ENCODE measurements at places on chromosomes 11 and 22.
A peak's percentile ranks its signal among the peaks of the same experiment; 100 is the strongest.

GRCh38 chr22:18990355-18991137 is 54.5 kb upstream of the PRODH start:
- no peak for DNase-seq

DNA sequence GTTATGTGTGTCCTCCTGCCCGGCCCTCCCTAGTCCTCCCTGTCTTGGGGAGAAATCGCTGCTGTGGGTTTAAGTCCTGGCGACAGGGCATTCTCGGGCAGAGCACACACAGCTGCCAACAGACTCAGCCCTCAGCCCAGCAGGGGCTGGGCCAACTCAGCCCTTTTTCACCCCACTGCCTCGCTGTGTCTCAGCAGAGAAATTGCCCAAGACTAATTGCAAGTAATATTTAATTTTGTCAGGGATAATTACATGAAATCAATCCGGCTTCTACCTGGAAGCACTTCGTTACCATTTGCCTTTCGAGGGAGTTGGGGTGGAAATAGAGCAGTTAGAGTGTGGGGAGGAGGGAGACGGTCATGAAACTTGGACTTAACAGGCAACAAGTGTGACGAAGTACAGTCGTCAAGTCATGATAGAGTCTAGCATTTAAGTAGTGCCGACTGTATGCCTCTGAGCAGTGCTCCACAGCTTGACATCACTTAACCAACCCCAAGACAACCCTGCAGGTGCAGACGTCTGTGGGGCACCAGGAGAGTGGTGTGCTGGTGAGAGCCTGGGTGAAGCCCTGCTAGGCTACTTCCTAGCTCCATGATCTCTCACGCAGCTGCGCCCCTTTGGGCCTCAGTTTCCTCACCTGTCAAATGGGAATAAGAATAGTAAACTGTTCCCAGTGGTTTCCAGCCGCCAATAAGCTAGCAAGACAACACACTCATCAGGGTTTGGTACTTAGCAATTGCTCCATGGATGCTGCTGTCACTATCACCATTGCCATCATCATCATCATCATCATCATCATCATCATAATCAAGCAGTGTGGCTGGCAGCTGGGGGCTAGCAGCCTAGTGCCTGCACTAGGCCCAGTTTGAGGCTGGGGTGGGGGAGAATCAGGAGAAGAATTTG is 29.2 kb downstream of the MN1 start:
- no peak for DNase-seq

- DNase-seq: no peak
Observed at GRCh38 chr11:74672956-74673692, 58.1 kb downstream of the CHRDL2 start.

- DNase-seq: no peak
Observed at GRCh38 chr11:104979839-104980238, 11.5 kb upstream of the CASP4 start.

DNA sequence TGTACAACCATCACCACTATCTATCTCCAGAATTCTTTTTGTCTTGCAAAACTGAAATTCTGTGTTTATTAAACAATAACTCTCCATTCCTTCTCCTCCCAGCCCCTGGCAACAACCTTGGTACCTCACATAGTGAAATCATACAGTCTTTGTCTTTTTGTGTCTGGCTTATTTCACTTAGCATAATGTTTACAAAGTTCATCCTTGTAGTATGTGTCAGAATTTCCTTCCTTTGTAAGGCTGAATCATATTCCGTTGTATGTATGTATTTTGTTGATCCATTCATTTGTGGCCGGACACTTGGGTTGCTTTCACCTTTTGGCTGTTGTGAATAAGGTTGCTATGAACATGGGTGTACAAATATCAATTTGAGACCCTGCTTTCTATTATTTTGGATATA is 243.7 kb upstream of the TBCEL start:
- no peak for DNase-seq

- peak; percentile 51 for DNase-seq
Observed at GRCh38 chr22:20494978-20495860, at the start of gene KLHL22. Gene KLHL22, minus strand, starts transcription at chr22:20495795. Its CDS starts 6,584 bp downstream, at chr22:20489211.

- no peak for DNase-seq
Observed at GRCh38 chr22:26564181-26564580, 25.8 kb downstream of the TPST2 start.

DNA sequence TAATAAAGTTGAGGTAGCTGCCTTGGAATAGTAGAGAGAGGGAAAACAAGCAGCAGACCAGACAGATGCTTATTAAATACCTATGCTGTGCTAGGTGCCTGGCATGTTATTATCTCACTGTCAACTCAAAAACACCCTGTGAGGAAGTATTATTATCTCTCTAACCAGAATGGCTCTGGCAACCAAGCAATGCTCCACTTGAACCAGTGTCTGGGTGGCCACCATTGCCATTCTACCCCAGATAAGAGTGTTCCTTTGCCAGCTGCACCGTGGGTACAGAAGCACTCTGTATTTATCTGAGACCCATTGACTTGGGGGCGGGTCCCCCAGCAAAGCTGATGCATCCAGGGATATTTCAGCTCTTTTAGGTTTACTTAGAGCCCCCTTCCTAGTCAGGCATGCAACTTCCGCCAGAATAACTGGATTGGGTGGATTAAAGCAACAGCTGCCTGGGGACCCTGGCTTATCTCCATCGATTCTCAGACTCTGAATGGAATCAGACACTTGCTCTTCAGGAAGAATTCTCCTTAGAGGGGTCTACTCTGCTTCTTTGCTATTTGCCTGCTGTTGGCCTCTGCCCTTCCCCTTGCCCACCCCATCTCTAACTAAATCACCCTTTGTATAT is 49.1 kb downstream of the RCN1 start:
- DNase-seq: no peak

DNA sequence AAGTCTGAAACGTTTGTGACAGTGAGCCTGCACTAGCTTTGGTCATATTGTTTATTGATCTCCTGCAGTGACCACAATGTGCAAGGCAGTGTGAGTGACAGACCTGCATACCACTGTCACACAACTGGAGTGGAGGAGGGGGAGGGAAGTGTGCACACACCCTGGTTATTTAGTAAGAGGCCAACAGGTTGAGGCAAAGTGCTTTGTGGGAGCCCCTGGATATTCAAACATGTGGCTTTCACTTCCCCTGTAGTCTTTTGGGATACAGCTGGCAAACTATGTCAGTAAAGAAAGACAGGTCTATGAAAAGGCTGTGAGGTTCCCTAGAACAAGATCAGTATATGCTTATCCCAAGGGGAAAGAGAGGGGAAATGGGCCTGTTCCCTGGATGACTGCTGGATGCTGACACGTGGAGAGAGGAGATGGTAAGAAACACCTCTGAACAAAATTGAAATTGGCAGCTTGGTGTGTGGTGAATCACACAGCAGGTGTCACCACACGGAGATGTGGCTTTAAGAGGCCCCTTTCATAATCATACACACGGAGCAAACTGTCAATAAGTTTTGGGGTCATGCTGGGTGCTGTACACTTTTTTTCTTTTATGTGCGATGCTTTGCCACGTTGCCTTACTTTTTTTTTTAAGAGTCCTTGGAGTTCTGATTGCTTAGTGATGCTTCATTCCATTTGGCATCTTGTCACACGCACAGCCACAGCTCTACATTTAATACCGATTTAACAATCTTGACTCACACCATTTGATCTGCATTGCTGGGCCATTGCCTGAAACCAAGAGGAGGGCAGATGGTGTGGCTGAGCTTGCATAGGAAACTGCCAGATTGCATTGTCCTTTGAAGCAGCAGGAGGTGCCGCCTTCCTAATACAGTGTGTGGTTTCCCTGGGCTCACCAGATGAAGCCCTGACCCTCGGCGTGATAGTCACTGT is 11.3 kb downstream of the OSBP2 start:
- no peak for DNase-seq

GRCh38 chr11:47399860-47400767 is 8.3 kb upstream of the SLC39A13 start:
- DNase-seq: peak; percentile 75

DNA sequence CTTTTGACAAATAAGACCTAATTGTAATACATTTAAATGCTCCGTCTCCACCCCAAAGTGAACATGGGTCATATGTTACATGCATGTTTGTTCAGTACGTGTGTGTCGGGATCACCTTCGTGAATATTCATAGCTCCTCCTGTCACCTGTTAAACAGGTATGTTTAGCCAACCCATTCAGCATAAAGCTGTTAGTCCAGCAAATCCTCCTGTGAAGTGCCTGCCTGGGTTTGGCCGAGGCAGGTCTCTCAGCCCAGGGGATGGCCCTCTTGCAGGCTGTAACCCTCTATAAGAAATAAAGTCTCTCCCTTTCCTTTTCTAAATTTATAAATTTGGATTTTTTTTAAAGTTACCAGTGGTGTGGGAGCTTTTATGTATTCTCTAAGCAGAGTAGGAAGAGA is 38.9 kb upstream of the NTM start:
- DNase-seq: no peak

DNA sequence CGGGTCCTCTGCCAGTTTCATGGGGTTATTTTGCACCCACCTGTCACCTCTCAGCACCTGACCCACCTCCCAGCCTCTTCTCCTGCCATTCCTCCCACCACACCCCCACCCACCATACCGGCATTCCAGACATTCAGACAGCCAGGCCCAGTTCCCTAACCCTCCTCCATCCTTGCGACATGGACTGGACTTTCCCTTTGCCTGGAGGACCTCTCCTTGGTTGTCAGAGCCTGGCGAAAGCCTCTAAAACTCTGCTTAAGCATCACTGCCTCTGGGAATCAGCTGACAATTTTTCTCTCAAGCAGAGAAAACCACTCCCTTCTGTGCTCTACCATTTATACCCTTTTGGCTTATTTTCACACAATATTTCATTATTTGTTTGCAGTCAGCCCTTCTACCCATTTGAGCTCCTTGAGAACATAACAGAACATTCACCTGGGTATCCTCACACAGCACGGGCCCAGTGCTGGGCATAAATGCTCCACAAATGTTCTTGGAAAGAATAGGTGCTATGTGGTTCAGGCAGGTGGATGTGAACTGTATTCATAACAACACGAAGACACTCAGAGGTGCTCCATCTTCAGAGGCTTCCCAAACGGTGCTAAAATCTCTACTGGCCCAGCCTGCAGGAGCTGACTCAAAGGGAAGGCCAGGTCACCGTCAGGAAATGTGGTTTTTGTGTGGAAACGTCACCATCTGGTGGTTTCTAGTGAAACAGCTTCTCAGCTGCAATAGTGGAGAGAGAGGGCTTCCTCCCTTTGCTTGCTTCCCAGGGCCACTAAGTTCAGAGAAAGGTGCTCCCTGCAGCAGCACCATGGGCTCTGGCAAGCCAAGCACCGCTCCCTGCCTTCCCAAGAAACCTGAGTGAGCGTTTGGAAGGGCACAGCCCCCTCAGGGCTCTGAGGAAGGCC is 10.4 kb downstream of the SPATA19 start:
- peak; percentile 15 for DNase-seq

DNA sequence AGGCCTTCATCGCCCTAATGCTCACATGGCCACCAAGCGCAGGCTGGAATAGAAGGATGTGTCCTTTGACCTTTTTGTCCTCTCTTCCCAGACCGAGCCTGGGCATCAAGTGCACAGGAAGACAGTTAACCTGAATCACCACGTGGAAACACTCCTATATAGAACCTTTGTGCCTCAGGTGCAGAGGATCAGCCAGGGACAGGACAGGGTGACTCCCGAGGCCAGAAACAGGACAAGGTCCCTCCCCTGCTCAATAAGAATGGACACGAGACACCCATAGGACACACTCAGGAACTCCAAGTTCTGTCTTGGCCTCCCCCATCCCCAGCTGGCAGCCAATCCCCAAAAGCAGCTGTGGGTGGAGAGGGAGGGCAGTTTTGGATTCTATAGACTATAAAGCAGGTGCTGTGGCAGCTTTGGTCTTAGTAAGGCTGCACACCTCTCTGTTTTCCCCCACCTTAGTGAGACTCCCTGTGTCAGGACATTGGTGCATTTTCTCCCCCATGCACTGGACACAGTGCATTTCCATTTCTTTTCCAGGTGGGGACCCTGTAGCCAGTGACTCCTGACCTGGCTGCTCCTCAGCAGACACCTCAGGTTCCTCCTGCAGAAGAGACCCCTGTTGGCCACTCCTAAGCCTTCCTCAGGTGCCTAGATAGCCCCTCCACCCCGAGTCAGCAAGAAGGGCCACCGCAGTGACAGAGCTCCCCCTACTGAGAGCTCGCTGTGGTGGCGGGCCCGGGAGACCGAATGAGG is 43.6 kb upstream of the POU2AF1 start:
- DNase-seq: peak; percentile 61

- DNase-seq: no peak
Observed at GRCh38 chr22:43338766-43339345, 4.3 kb downstream of the SCUBE1 start.

DNA sequence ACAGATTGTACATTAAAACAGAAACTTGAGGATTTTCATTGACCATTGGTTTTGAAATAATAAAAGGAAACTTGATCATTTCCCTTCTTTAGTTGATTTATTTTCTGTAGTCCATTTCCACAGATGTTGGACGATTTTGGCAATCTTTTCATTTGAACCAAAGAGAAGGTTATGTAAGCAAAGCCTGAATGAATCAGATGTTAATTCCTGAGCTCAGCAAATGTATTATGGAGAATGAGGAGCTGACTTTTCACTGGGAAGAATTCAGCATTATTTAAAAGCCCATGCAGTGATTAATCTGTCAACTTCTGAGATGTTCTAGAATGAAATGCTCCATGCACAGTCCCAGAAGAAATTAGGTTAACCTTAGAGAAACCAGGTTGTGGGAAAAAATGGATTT is 29.0 kb downstream of the ELMOD1 start:
- no peak for DNase-seq

- DNase-seq: no peak
Observed at GRCh38 chr11:123587044-123587443, 67.4 kb downstream of the SCN3B start.

GRCh38 chr22:27420817-27421361 is 380.7 kb downstream of the MN1 start:
- no peak for DNase-seq

DNA sequence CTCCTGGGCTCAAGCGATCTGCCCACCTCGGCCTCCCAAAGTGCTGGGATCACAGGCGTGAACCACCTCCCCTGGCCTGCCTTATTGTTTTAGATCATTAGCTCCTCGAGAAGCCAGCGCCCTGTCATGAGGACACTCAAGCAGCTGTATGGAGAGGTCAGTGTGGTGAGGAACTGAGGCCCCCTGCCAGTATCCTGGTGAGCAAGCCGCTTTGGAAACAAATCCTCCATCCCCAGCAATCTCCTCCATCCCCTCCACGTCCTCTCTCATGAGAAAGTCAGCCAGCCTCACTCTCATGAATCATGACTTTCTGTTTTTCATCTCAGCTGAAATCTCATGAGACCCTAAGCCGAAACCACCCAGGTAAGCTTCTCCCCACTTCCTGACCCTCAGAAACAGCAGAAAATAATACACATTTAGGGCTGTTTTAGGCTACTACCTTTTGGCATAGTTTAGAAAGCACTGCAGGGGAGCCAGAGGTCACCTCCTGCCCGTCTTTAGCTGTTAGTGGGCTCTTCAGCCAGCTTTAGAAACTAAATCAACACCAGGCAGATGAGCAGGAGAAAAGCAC is 56.0 kb downstream of the CTTN start:
- DNase-seq: no peak
